ENCODE measurements at places on chromosomes 5 and 9.

- DNase-seq = no peak
Measured at GRCh38 chr5:89110916-89111646, 228.1 kb upstream of the MEF2C start.

- DNase-seq = no peak
Measured at GRCh38 chr9:84436386-84437109, 96.0 kb upstream of the SLC28A3 start.

GRCh38 chr5:143019614-143020515, 249.7 kb downstream of the ARHGAP26 start:
- no peak for DNase-seq

- no peak for DNase-seq
Measured at GRCh38 chr5:10675177-10675700, 85.8 kb downstream of the DAP start.

- DNase-seq = no peak
Measured at GRCh38 chr5:126971455-126972031, 58.8 kb downstream of the MARCHF3 start.

- no peak for DNase-seq
Measured at GRCh38 chr9:112754578-112754977, 4.0 kb downstream of the SNX30 start.

GRCh38 chr9:70409280-70409679, 5.2 kb downstream of the KLF9 start:
- no peak for DNase-seq

GRCh38 chr9:83410701-83411100, 127.5 kb downstream of the FRMD3 start:
- DNase-seq = no peak

GRCh38 chr5:107916731-107917725, 246.3 kb upstream of the EFNA5 start:
- DNase-seq = no peak

DNA sequence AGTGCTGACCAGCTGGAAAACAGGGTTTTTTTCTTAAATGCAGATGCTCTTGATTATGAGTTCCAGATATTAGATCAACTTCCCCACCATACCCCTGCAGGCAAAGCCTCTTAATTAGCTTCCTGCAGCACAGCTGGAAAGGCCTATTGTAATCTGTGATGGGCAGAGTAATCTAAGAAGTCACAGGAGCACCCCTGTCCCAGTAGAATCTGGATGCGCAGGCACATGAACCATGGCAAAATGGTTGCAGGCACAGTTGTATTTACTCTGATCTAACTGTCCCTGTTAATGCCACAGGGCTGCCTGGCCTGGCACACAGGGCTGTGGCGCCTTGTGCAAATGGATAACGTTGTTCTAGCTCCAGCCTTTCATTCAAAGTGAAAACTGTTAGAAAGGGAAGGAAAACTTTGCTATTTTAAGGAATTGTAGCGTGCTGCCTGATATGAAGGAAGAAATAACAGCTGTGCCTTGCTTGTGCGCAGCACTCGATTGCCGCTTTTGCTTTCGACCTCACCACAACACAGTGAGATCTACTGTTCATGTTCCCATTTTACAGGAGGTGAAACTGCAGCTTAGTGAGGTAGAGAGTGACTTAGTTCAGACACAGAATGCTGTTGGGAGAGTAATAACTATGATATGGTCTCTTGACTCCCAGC, 2.3 kb downstream of the TGFBI start:
- DNase-seq = no peak

DNA sequence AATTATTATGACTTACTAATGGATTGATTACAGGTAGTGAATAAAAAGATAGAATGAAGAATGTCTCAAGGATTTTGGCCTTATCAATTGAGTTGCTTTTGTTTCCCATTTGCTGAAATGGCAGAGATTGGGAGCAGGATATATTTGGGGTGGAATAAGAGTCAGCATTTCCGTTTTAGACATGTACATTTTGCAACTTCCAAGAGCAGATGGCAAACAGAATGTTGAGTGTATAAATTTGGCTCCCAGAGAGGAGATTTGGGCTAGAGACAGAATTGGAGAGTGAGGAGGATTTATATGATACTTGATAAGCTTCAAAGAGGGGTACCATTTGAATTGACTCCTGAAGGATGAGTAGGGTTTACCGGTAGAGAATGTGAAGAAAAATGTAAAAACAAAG, 437.9 kb upstream of the PAPPA start:
- DNase-seq = no peak

GRCh38 chr5:2293906-2294305, 411.2 kb upstream of the IRX4 start:
- DNase-seq = no peak

GRCh38 chr5:21236971-21237427, 1249.0 kb upstream of the CDH18 start:
- DNase-seq = no peak

GRCh38 chr5:2537378-2538145, 213.9 kb downstream of the IRX2 start:
- no peak for DNase-seq

GRCh38 chr9:75964427-75964826, 74.0 kb downstream of the PCSK5 start:
- no peak for DNase-seq

GRCh38 chr5:68883436-68883835, 210.4 kb upstream of the SLC30A5 start:
- DNase-seq = no peak

All from stimulated activated CD4-positive, alpha-beta T cell treated with anti-CD3 and anti-CD28 coated beads, Interleukin-12 subunit alpha, Interleukin-12 subunit beta, amount 100 ng/mL, for 48 hours (primary cell).